Activated T-cell treated with anti-CD3 and anti-CD28 coated beads for 24 hours (primary cell): ENCODE measurements at places on chromosomes 1 and 21.

DNA sequence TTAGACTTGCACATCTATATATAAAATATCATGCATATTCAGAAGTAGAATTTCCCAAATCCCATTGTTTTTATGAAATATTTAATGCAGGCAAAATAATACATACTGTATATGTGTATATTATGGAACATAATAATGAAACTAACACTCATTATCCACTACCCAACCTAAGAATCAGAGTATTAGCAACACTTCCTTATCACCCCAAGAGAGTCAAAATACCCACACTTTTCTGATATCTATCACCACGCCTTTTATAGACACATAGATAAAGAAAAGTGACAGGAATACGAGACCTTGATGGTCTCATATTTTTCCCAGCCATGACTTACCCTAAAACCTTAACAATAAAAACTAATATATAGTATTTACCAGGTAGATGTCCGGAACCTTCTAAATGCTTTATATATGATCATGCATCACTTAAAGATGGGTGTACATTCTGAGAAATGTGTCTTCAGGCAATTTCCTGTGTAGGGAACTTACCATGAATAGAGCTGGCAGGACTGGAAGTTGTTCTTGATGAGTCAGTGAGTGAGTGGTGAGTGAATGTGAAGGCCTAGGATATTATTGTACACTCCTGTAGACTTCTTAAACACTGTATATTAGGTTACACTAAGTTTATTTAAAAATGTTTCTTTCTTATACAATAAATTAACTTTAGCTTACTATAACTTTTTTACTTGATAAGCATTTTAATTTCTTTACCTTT is 45.5 kb downstream of the TNFSF4 start:
- DNase-seq, result no peak

DNA sequence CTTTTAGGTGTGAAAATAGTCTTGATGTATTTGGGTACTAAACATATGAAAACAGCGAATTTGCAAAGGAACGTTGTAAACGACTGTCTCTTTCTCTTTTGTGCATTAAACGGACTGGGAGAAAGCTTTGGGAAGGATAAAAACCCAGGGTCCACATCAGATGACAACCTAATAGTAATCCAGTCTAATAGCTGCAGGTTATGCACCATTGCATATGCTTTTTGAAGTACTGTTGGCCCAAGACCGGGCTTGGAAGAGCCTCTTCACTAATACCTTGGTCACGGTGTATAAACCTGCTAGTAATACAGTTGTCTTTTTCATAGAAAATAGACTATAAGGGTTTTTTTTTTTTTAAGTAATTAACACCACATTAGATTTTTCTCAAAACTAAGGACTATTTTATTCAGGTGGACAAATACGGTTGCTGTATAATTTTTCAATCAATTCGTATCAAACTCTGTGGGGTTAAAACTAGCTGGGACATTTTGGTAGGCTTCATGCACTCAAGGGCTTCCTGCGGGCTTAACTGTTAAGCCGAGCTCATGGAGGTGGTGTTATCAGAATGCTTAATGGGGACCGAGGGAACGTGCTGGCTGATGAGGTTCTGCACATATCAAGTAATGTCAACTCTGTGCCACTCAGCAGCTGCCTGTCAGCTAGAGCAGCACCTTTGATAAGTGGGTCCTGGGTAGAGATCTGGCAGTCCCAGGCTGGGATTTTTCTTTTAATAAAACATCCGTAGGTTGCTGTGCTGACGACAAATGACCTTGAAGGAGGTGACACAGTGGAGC is 2.1 kb downstream of the RYR2 start:
- no peak for DNase-seq

- no peak for DNase-seq
Measured at GRCh38 chr1:88228114-88228513, 456.0 kb upstream of the PKN2 start.

GRCh38 chr1:205588636-205589035 is 43.2 kb downstream of the ELK4 start:
- DNase-seq, result no peak

- DNase-seq, result no peak
Measured at GRCh38 chr1:155978973-155979429, 654 bp upstream of the ARHGEF2 start.

- no peak for DNase-seq
Measured at GRCh38 chr1:235156265-235156664, 4.8 kb downstream of the RBM34 start.

DNA sequence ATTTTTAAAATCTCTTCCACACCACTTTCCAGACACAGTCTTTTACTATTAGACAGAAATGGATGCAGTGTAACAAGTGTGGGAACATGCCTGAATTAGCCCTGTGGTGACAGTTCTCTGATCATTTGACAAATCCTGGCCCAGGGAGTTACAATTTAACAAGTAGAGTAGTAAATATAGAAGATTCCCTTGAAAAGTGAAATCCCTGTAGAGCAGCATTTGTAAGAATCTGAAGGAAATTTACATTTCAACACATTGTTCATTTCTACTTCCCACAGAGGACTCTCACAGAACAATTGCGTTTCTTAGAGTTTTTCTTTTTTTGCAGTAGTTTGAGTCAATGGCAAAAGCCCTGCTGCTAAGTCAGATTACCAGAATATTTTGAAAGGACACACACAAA is 458.3 kb upstream of the BRINP3 start:
- no peak for DNase-seq

GRCh38 chr1:83024251-83024767 is 974.6 kb downstream of the TTLL7 start:
- no peak for DNase-seq

DNA sequence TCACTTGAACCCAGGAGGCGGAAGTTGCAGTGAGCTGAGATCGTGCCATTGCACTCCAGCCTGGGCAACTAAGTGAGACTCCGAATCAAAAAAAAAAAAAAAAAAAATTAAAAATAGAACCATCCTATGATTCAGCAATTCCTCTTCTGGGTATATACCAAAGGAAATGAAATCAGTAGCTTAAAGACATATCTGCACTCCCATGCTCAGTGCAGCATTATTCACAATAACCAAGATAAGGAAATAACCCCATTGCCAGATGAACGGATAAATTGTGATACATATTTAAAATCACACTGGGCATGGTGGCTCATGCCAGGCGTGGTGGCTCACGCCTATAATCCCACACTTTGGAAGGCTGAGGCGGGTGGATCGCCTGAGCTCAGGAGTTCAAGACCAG is 23.8 kb downstream of the ALDH9A1 start:
- DNase-seq, result no peak

DNA sequence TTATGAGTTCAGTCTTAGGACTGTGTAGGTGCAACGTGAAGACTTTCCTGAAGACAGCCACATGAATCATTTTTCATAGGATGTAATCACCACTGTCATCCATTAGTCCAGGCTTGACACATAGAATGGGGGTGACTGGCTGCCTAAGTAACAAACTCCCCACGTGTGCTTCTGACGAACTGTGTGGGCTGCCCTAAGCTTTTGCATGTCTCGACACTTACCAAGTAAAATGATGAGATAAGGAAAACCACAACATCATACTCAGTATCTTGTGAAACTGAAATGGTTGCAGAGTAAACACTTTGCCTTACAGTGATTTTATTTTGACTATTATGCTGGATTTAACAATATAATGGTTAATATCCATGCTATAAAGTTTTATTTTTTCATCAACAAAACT is 19.5 kb downstream of the ERG start:
- DNase-seq, result no peak

- no peak for DNase-seq
Measured at GRCh38 chr1:212070720-212071302, 35.3 kb downstream of the DTL start.

DNA sequence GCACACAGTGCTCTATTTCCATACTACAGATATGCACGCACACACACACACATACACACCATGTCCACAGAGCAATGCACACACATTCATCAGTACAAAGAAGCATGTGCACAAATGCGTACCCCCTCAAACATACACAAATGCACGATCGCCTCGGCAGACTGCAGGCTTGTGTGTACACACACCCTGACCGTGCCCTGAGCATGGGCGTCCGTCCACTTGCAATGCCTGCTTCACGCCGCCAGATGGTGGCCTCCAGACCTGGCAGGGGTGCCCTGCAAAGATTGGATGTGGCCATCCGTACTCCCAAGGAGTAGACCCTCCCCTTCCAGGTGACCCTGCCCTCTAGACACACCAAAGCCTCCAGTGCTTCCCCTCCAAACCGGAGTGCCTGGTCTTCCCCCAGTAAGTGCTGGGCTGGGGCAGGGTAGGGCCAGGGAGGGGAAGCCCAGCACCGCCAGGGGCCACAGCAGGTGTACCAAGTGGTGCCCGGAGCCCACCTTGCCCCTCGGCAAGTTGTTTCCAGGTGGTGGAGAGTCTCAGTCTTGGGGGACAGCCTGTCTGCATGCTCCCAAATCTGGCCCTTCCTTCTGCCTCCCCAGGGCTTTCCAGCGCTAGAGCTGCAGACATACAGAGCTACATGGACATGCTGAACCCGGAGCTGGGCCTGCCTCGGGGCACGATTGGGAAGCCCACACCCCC is 20.6 kb downstream of the ESPN start:
- no peak for DNase-seq
